ENCODE measurements at places on chromosomes 3 and 15.

GRCh38 chr3:118705487-118706219 lies 329.0 kb downstream of the IGSF11 start:
- no peak for DNase-seq

GRCh38 chr3:66693461-66694031 lies 192.7 kb upstream of the LRIG1 start:
- DNase-seq: no peak

DNA sequence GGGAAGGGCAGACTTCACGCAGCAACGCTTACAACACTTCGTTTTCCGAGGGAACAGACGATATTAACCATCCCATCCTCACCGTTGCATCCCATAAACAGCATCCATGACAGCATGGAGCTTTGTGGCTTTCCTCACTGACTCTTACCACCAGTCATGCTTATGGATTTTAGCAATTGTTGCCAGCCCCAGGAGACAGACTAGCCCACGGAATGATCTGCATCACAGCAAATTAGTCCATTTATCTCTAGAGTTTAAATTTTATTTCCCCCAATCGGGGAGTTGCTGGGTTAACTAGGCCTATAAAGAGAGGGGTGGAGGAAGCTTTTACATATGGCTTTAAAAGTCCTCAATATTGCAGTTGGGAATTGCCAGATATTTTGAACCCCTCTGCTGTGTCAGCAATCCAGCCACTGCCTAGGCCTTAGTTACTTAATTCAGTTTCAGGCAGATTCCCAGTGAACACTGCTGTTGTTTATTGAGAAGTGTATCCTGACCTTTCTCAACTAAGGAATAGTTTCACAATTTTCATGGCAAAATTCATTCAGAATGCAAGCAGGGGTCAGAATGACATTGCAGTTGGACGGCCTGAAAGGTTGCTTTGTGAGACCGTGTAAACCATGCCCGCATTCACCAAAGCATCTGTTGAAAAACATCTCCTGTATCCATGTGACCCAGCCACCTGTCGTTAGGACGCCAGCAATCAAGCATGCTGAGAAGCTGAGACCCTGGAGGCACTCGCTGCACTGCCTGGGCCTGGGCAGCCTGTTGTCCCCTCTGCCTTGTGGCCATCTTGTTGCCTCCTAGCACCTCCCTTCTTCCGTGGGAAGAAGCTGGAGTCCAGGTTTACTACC lies 397.4 kb upstream of the TPM1 start:
- no peak for DNase-seq

- no peak for DNase-seq
Observed at GRCh38 chr3:196546537-196546936, 21.8 kb downstream of the WDR53 start.

- DNase-seq: no peak
Observed at GRCh38 chr3:191254098-191254873, 55.2 kb downstream of the OSTN start.

DNA sequence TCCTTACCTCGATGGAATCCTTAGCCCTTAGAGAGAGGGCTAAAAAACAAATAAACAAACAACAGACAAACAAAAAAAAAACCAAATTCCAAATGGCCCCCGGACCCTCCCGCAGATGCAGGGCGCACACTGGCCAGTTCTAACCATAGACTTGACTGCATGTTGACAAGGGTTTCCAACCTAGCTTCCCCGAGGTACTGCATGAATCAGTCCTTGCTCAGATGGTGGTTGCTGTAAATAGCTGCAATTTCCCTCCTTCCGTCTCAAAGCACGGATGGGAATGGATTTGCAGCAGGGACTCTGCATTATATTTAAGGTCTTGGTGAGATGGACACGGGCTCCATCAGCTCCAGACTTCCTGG lies 162.8 kb downstream of the CD47 start:
- DNase-seq: peak; percentile 58

GRCh38 chr3:53082736-53083135 lies 36.9 kb upstream of the SFMBT1 start:
- DNase-seq: no peak

GRCh38 chr15:59059076-59059597 lies 45.8 kb upstream of the CCNB2 start:
- no peak for DNase-seq

DNA sequence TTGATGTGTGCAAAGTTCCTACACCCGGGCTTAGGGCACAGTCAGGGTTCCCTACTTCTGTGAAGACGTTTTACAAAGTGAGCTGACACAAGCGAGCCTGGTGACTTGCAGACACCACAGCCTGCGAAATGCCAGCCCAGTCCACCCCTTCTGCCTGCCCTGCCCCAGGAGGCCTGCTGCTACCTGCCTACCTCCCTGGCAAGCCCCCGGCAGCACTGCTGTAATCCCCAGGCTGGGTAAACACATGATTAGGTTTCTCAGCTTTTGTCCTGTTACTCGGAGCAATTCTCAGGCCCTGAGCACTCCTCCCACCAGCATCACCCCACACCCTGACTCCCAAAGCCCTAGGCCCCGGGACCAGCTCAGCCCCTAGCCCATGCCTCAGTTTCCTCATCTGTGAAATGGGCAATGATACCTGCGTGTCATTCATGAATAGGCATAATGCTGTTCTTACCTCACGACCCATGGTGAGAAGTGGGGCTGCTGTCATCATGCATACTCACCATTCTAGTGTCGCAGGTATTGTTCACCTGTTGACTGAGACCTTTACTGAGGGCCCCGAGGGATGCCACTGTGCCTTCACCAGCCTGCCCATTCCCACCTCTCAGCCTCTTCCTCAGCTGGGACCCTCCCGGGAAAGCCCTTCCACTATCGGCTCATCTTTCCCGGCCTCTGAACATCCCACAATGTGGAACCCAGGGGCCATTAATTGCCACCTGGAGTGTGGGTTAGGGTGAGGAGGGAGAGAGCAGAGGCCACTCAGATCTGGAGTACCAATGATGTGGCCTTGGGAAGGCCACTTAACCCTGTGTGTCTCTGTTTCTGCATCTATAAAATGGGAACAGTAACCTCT lies 31.5 kb upstream of the SLC6A6 start:
- no peak for DNase-seq

GRCh38 chr3:72185549-72186399 lies 400.8 kb upstream of the PROK2 start:
- peak; percentile 66 for DNase-seq

DNA sequence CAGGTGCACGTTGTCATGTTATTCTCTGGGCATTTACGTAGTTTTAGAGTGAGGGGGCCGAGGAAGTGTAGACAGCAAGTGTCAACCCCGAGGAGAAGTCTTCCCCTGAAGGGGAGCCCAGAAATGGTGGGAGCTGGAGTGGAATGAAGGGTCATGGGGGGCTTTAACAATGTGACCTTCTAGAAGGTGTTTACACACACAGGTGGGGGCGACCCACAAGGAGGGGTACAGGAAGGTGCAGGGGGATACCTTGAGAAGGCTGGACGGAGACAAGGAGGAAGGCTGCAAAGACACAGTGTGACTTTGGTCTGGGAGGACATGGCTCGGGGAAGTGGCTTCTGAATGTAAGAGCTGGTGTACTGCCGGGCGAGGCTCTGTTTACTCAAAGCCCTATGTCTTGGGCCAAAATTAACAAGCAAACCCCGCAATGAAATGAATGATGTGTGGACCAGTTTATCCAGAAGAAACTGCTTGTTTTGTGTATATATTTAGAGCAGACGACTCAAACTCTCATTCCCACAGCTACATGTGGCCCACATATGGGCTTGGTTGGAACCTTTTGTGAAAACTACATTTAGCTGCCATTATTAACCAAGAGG lies 18.7 kb downstream of the TRPM1 start:
- DNase-seq: no peak

DNA sequence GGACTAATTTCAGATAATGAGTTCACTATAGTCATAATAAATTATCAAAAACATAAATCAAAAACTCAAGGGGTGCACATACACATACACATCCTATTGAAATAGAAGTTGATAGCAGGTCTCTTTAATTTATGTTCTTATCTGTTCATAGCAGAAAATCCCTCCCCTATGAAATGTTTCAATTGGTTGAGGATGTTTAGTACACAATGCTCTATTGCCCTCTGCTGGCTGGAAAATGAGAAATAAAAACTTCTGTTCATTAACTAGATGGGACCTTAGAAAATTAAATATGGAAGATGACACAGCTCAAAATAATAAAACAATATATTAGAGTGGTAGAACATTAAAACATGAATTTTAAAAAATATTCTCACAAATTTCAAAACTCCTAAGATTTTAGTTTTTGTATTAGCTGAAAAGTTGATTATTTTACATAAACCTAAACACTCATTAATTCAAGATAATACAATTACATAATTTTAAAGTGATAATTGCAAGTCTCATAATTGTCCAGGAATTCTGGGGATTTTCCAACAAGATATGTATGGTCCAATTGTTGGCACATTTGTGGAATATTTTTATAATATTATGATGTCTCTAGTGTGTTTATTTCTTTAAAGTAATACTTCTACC lies 735.0 kb downstream of the ROBO1 start:
- DNase-seq: peak; percentile 85

DNA sequence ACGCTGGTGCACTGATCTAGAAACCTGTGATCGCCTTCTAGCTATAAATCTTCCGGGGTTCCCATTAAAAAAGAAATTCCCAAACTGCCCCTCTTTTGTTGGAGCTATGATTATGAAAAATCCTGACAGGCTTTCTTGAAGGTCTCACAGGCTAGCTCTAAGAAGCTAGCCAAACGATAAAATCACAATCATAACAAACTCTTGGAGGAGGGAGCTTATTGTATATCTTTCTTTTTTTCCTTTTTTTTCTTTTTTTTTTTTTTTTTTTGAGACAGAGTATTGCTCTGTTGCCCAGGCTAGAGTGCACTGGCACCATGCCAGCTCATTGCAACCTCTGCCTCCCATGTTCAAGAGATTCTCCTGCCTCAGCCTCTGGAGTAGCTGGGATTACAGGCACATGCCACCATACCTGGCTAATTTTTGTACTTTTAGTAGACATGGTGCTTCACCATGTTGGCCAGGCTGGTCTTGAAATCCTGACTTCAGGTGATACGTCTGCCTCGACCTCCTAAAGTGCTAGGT lies 72.0 kb downstream of the MYO1E start:
- peak; percentile 38 for DNase-seq

GRCh38 chr15:81859737-81860516 lies 185.9 kb downstream of the MEX3B start:
- DNase-seq: no peak

- peak; percentile 70 for DNase-seq
Observed at GRCh38 chr3:140972833-140973232, 31.2 kb downstream of the SLC25A36 start.

- no peak for DNase-seq
Observed at GRCh38 chr3:188533612-188534357, 379.8 kb downstream of the LPP start.
